AG09319 (cell line): ENCODE measurements at places on chromosomes 5 and 9.

GRCh38 chr5:25713259-25713658 lies 1068.5 kb upstream of the CDH10 start:
- no peak for DNase-seq

DNA sequence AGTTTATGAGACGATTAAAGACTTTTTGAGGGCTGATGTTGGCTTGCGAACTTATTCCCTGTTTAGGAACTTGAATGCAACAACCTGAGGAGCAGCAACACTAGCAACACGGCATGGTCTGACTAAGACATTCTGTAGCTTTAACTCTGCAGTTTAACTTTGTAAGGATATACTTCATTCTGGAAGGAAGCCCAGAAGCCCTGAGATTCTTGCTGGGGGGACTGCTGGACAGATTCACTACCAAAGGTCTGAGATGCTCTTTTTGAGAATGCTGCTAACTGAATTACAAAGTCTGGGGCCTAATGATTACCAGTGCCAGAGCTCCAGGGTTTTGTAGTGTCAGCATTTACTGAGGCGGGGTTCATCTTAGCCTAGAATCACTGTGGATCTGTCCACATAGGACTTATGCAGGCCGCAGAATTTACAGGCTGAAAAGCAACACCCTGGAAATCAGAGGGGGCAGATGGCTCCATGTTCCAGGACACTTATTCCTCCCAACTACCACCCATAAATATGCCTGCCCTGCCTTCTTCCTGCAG lies 537.1 kb upstream of the CDH18 start:
- no peak for DNase-seq

- no peak for DNase-seq
These were observed 167.9 kb upstream of the PAPPA start for GRCh38 chr9:115985657-115986056.

- DNase-seq, result no peak
These were observed 27.6 kb downstream of the SGCD start for GRCh38 chr5:156354571-156354970.

DNA sequence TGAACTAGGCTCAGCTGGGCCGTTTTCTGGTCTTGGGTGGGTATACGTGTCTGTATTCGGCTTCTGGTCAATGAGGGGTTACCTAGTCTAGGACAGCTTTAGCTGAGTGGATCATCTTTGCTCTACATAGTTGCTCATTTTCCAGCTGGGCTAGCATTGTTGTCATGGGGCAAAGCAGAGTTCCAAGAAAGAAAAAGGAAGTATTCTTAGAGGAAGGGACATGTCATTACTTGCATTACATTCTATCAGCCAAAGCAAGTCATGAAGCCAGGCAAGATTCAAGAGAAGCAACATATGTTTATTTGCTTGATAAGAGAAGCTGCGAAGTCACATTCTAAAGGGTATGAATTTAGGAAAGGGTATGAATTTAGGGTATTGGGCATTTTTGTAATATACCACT lies 396.5 kb downstream of the ZNF608 start:
- no peak for DNase-seq

- no peak for DNase-seq
These were observed 594.7 kb upstream of the CCNG1 start for GRCh38 chr5:162842727-162843126.

DNA sequence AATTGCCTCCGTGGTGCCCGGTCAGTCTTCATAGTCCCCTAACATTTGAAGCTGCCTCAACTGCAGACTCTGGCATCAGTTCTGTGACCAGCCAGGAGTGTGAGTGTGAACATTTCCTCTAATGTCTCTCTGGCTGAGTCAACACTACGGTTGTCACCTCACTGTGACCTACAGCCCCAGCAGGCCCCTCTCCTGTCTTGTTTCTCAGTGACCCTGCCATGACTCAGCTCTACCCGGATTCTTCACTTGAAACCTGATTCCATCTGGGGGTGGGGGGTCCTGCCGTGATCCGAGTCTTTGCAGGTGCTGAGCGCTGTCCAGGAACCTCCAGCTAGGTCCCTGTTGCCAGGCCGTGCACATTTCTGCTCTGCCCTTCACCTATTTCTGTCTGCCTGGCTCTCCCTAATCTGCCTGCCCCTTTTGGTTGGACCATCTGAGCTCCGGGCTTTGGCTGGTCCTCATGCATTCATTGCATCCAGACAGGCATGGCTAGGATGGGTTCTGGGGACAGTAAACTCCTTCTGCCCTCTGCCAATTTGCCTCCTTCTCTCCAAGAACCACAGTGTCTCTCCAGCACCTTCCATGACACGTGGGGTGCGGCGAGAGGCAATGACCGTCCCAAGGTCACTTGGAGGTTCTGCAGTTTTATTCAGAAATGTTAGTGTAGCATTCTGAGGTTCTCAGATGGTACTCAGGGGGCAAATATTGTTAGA lies 24.2 kb downstream of the STC2 start:
- DNase-seq, result no peak

DNA sequence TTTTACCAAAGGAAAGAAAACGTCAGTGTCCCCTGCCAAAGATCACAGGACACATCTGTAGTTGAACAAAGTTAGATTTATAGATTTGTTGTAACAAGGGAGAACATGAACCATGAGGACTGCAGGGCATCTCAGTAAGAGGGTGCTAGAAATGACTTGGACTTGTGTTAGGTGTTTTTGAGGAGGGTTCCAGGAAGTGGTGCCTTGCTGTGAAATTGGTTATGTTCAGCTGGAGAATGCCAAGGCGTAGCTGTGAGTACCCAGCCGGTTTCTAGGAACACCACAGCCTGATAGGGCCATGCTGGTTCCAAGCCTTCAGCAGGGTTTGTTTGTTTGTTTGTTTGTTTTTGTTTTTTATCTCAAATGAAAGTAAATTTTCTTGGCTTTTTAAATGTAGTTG lies 5.3 kb downstream of the SPEF2 start:
- DNase-seq, result no peak

GRCh38 chr5:103102234-103102633 lies 17.7 kb downstream of the GIN1 start:
- DNase-seq, result no peak

GRCh38 chr5:103037673-103038455 lies 82.1 kb downstream of the GIN1 start:
- DNase-seq, result no peak

DNA sequence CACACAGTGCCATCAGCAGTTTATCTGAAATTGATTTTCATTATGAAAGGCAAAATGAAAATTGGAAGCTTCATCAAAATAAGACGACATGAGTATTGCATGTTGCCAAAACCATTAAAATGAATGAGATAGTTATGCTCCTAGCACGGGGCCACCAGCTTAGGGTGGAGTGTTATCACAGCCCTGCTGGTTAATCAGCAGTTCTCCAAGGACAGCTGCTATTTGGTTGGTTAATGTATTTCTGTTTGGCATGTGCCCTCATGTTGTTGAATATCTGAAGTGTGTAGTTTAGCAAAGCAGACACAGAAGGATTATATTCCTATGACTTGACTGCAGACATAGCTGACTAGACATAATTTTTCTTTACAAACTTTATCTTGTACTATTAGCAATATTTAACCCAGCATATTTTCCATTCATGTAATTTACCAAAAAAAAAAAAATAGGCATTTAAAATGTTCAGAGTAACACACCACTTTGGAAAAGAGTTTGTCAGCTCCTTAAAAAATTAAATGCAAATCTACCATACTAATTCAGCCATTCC lies 98.6 kb upstream of the PIK3R1 start:
- no peak for DNase-seq

- no peak for DNase-seq
These were observed 463.6 kb downstream of the SPOCK1 start for GRCh38 chr5:137035480-137035878.

DNA sequence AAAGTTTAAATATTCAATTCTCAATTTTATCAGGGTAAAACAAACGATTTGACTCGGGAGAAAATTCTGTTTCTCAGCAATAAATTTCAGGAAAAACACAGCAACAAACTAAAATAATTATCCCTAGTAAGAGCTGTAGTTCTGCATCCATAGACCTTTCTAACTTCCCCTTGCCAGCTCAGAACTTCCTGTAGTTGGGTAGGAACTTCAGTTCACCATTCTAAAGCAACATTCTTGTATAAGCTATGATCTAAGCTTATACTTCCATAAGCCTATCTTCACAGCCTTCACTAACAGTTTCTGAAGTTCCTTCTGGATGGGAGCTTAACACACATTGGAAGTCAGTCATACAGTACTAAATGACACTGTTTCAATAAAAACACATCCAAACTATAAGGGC lies 96.6 kb downstream of the UBAP2 start:
- no peak for DNase-seq

- no peak for DNase-seq
These were observed 254.8 kb downstream of the CDH10 start for GRCh38 chr5:24389968-24390367.

DNA sequence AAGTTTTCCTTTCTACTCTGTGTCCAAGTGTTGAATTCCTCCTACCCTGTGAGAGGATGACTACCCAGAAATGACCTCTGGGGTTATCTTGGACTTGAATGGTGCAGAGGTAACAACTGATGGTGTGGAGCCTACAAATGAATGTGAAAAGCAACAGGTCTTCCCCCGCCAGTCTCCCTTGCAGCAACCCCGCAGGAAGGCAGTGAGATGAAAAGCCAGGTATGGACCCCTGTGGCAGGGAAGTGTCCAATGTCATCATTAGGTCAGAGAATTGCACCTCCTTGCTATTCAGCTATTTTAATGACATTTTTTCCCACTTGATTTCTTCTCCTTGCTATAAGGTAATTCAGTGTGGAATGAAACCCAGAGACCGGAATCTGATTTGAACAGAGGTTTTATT lies 58.5 kb downstream of the MAT2B start:
- DNase-seq, result no peak

GRCh38 chr5:65190328-65191053 lies 291.2 kb downstream of the ADAMTS6 start:
- DNase-seq, result peak; percentile 91

- DNase-seq, result no peak
These were observed 21.6 kb downstream of the DAB2IP start for GRCh38 chr9:121672986-121673385.

DNA sequence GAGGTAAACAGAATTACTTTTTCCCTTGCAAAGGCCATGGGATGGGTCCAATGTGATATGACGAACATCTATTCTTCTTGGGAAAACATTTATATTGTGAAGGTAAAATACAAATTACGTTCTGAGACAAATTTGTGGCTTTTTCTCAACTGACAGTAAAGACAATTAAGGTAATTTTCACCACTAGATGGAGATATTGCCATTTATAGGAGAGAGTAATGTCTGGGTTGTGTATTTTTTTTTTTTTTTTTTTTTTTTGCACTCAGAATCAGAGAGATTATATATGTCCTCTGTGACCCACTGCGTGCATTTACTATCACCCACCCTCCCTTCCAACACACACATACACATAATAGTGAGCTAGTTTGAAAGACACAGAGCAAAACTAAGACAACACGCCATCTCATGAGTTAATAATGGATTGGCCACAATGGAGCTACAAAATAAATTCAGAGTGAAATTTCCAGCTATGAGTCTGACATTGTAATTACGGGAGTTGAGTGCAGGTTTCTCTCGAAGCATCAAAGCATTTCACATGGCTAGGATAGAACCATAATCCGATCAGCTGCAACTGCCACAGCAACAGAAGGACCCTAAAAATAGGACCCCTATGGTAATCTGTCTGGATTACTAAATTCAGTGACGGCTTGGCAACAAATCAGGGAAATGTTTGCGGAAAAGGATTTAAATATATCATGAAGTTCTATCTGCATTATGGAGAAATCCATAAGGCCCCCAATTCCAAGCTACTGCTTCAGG lies 49.2 kb downstream of the ANXA1 start:
- no peak for DNase-seq

- DNase-seq, result no peak
These were observed 311.9 kb upstream of the ANKH start for GRCh38 chr5:15183520-15183919.

- no peak for DNase-seq
These were observed 1075.9 kb downstream of the NR2F1-AS1 start for GRCh38 chr5:92505145-92505544.

GRCh38 chr9:419571-420171 lies 205.0 kb downstream of the DOCK8 start:
- peak; percentile 51 for DNase-seq

DNA sequence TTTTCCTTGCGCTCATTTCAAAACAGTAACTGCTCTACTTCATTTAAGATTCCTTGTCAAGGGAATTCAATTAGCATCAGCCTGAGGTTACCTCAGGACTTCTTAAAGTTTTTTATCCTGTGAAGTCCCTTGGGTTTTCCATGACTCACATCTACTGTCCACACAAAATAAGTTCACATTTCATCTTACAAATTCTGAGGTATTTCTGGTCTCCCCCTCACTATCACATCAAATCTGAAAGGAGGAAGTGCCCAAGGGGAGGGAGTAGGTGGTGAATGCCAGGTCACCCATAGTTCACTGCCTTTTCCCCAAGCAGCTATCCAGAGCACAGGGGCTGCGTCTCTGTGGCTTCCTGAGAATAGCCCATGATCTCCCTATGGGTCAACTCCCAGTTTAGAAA lies 227.1 kb upstream of the NREP start:
- DNase-seq, result peak; percentile 76

DNA sequence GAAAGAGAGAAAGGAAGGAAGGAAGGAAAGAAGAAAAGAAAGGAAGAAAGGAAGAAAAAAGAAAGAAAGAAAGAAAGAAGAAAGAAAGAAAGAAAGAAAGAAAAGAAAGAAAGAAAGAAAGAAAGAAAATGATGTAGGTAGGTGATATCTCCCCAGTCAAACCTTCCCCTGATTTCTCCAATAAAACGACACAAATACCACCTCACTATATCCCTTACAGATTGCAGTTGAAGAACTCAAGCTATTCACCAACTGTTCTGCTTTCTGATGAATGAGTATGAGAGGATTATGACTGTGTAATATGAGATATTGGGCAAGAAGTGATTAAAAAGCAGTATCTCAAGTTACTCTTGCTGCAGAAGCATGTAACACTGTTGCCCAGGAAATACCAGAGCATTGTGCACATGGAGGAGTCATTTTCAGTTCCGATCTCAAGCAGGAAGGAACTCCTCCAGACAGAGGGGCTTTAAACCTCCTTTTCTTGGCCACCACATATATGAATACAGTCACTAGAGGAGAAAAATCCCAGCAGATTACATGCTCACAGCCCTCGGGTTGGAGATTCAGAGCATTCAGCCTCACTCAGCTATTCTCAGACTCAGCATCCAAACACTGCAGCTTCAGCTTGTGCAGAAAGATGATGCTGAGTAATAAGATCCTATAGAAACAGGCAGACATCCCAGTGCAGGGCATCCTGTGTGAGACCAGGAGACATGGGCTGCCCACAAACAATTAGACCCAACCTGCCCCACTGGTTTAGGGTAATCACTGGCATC lies 61.4 kb downstream of the UGCG start:
- peak; percentile 86 for DNase-seq
